ENCODE measurements at places on chromosomes 12 and 14.

DNA sequence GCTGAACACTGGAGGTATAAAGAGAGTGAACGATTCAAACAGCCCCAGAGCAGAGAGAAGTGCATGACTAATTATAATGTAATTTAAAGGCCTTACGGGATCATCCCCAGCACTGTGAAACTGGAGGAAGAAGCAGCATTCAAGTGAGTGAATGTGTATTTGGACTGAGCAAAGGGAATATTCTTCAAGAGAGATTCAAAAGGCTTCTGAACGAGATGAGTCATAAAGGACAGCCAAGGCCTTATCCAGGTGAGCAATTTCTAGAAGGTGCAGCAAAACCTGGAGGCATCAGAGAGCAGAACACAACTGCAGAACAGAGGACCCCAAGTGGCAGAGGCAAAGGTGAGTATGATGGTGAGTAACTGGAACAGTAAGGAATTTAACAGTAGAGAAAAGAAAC lies 127.2 kb downstream of the BCAT1 start:
- no peak for DNase-seq

- no peak for DNase-seq
Observed at GRCh38 chr12:127515941-127516340, 751.0 kb upstream of the TMEM132C start.

- no peak for DNase-seq
Observed at GRCh38 chr12:58812214-58812613, 108.1 kb downstream of the LRIG3 start.

- DNase-seq, result no peak
Observed at GRCh38 chr12:52749827-52750226, 27.3 kb downstream of the KRT76 start.

GRCh38 chr12:41223600-41223999 lies 35.5 kb downstream of the PDZRN4 start:
- DNase-seq, result no peak

- DNase-seq, result no peak
Observed at GRCh38 chr12:95848575-95849388, 10.0 kb upstream of the SNRPF start.

GRCh38 chr12:121255433-121255832 lies 41.1 kb downstream of the CAMKK2 start:
- no peak for DNase-seq

DNA sequence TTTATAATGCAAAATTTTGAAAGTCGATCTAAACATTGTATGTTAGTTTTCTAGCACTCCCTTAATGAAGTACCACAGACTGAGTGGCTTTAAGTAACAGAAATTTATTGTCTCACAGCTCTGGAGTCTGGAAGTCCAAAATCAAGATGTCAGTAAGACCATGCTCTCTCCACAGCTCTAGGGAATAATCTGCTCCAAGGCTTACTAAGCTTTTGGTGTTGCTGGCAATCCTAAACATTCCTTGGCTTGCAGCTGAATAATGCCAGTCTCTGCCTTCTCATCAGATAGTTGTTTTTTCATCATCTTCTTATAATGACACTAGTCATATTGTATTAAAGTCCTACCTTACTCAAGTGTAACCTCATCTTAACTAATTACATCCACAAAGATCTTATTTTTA lies 102.2 kb downstream of the RASSF9 start:
- no peak for DNase-seq

DNA sequence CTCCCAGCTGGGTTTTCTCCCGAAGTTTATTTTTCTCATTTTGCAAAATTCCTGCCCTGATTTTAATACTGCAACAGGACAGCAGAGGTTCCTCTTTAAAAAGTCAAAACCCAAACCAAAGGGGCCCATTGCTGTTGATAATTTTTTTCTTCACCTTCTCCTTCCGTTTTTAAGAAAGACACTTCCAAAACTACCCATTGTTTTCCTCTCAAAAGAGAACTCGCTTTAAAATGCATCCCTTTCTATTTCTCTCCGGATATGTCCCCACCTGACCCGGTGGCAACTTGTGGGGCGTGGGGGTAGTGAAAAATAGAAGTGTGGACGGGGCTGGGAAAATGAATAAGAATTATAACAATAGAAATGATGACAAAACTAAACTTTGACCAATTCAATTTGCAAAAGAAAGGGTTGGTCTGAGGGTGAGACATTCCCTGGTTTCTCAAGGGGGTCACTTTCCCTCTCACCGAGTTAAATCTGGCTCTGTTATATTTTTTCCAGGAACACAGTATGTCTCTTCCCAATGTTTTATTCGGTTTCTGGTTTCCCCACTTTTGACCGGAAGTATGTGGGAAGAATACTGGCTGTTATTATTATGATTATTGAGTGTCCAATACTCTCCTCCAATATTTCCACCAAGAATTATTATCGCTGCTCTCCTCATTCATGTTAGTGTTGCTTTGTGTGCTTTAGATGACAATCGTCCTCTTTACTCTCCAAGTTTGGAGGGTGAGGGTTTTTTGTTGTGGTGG lies 4.1 kb upstream of the TBX5 start:
- DNase-seq, result no peak

- DNase-seq, result no peak
Observed at GRCh38 chr14:55980970-55981369, 137.2 kb upstream of the PELI2 start.

DNA sequence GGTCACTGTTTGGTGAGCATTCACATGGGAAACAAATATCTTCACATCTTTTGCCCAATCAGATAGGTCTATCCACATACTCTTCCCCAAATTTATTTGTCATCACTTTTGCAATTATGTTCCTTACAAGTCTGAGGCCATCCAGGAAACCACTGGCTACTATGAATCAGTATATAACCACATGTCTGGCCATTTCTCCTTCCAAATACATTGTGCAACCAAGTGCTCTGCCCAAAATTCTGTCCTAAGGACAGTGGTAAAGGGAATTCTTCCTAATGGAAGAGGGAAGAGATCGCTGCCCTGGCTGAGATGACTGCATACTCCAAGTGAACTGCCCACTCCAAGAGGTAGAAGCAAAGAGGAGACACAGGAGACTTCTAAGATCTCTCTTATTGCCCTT lies 148.9 kb upstream of the MAX start:
- no peak for DNase-seq

DNA sequence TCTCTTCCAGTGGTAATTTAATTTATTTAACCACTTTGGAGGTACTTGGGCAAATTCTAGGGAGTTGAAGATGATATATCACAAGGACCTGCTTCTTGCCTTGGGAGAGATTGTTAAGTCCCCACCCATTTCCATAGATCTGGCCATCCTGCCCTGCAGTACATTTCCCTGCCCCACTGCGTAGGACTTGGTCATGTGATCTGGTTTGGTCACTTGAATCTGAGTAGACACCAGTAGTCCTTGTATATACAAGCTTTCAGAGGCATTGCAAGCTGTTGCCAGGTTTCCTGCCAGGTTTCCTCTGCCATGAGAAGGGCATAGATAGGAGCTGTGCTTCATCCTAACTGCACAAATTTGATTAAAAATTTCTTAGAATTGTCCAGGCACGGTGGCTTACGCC lies 200.0 kb downstream of the ADAMTS20 start:
- no peak for DNase-seq

Data from putamen (tissue), 1 donor.